ENCODE measurements at places on chromosomes 12 and 14.

DNA sequence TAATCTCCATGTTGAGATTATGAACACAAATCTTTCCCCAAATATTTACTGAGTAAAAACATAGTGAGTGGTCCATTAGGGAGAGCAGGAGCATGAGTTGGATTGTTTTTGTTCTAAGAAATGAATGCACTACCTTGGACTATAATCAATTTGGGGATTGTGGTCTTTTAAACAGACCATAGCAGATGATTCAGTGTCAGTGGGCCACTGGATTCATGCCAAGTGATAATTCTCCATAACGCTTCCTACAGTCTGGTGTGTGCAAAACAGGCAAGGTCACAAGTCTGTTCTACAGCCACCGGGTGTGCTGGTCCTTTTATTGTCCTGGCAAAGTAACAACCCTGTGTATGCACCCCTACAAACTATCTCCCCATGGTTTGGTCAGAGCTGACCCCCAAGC lies 266.3 kb downstream of the APAF1 start:
- DNase-seq, result no peak

DNA sequence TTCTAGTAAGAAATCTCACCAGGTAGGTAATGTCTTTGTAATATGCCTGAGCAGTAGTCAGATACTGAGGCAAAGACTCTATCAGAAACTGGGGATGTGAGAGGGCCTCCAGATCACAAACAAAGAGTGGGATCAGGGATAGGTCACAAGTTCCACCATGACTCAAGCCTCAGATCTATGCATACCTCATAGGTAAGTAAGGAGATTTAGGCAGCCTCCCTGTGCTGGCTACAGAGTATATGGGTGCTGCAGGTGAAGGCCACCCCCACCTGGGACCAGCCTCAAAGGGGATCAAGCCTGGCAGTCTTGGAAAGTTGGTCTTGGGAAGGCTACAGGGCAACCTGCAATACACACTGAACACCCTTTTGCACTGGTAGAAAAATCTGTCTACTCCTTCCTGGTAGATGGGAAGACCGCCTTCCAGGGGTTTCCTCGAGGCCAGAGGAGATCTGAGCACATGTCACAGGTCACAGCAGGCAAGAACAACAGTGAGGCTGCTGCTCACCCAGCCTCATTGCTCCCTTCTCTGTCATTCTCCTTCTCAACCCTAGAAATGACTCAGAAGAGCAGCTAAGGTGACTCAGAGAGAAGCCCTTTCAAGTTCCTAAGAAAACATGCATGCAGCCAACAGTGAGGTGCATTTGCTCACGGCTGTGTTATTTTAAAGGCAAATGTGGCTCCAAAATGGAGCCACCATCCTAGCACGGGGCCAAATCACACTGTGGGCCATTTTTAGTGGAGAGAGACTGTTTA lies 143.4 kb upstream of the CDKN3 start:
- DNase-seq, result no peak

DNA sequence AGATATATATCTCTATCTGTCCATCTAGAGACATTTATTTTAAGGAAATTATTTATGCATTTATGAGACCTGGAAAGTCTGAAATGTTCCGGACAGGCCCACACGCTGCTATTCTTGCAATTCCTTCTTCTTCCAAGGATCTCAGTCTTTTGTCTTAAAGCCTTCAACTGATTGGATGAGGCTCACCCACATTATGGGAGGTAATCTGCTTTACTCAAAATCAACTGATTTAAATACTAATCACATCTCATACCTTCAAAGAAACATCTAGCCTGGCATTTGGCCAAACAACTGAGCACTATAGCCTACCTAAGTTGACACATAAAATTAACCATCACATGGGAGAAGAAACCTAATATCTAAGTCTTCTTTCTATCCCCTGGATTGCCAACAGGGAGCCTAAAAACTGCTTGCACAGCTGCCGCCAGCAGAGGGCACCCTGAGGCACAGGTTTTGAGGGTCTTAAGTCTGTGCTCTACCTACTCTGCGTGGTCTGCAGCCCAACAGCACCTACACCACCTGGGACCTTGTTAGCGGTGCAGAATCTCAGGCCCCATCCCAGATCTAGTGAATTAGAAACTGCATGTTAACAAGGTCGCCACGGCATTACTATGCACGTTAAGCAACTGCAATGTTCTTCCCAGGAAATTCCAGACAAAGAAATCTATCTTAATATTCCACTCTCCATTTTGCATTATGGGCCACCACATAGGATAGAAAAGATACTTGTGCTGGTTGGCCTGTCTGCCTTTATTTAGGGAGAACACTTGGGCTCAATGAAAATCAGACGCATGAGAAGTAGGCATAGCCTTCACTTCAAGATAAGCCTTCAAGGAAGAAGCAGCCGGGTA lies 249.7 kb downstream of the FOXG1 start:
- DNase-seq, result peak; percentile 73

- DNase-seq, result peak; percentile 45
Observed at GRCh38 chr14:70317969-70318634, 41.4 kb downstream of the COX16 start.

- DNase-seq, result no peak
Observed at GRCh38 chr12:17206553-17206952, 600.6 kb upstream of the LMO3 start.
